ENCODE measurements at places on chromosomes 6 and 20. TPM values are rescaled to one million over a fixed set of nuclear protein-coding genes. Genes with fewer than 3 reads are reported as not detected.
A peak's percentile ranks its signal among the peaks of the same experiment; 100 is the strongest.

- no peak for DNase-seq
These were observed 110.1 kb upstream of the JAG1 start for GRCh38 chr20:10783707-10784553.

DNA sequence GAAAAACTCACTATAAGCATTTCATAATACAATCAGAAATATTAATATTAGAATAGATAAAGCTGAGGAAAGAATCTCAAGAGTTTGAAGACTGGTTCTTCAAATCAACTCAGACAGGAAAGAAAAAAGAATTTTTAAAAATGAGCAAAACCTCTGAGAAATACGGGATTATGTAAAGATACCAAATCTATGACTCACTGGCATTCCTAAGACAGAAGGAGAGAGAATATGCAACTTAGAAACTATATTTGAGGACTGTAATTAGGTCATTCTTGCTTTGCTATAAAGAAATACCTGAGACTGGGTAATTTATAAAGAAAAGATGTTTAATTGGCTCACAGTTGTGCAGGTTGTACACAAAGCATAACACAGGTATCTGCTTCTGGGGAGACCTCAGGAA is 665.1 kb downstream of the RNF144B start:
- peak; percentile 15 for DNase-seq

The NKAIN2 gene
- under 0.01 TPM for total RNA-seq

The C20orf202 gene
- not detected for total RNA-seq

DNA sequence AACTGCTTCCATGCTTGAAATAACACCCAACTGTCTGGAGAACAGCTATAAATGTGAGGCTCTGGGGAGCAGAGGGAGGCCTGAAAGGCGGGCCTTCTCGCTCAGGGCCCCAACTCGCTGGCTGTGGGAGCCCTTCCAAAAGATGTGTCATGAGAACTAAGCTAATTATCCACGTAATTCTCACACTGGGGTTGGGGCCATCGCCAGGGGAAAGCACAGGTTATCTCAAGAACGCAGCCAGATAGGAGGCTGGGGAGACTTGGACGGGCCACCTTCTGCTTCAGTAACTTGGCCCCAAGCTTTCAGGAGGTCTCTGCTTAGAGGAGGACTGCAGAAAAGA is 1.6 kb downstream of the PXDC1 start:
- DNase-seq: no peak

DNA sequence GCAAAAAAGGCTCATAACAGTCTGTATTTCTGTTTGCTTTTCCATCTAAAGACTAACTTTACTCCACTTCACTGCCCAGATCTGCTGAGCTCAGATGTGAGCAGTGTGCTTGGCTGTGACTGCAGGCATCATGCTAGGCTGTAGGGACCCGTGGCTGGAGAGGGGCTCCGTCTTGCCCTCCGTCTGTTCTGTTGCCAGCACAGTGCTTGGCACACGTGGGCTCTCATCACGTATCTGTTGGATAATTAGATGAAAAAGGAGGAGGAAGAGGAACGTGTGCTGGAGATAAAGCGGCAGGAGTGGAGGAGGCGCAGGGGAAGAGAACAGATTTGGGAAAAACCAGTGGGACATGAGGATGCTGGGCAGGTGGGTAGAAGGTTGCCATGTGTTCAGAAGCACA is 57.6 kb upstream of the IER3 start:
- DNase-seq: no peak

DNA sequence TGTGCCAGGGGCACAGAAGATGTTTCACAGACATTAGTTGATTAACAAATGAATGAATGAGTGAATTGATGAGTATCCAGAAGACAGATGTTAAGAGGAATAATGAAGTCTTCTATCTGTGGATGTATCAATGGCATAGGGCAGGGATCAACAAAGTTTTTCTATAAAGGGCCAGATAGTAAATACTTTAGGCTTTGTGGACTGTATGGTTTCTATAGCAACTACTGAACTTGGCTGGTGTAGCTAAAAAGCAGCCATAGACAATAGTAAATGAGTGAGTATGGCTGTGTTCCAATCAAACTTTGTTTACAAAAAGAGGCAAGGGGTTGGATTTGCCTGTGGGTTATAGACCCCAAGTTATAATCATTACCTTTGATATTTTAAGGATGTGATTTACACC is 144.0 kb downstream of the PRL start:
- DNase-seq: no peak

GRCh38 chr6:47414423-47415167 is 63.0 kb upstream of the CD2AP start:
- DNase-seq: no peak

DNA sequence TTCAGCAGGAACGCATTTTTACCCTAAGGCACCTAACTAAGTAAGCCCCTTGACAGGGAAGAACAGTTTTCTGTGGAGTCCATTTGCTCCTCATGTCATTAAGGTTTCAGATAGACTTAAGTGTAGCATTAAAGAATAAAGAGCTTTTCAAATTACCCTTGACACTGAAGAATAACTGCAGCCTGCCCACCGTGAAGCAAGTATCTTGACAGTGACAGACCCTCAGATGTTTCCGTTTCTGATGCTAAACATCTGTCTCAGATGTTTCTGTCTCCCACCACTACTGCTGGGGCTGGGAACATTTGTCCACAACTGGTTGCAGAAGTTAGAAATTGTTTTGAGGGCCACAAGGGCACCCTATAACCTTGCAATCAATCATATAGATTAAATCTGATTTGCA is 50.0 kb downstream of the SNAP25 start:
- no peak for DNase-seq

GRCh38 chr6:37801605-37801940 is 18.0 kb upstream of the ZFAND3 start:
- no peak for DNase-seq

- no peak for DNase-seq
These were observed 165.3 kb upstream of the SNX9 start for GRCh38 chr6:157657754-157658153.

- DNase-seq: no peak
These were observed 184.6 kb downstream of the SMOC2 start for GRCh38 chr6:168625602-168626001.

GRCh38 chr6:88143421-88144157 is 22.6 kb downstream of the CNR1 start:
- no peak for DNase-seq

- no peak for DNase-seq
These were observed 374.3 kb upstream of the HSF2 start for GRCh38 chr6:122025104-122025503.

DNA sequence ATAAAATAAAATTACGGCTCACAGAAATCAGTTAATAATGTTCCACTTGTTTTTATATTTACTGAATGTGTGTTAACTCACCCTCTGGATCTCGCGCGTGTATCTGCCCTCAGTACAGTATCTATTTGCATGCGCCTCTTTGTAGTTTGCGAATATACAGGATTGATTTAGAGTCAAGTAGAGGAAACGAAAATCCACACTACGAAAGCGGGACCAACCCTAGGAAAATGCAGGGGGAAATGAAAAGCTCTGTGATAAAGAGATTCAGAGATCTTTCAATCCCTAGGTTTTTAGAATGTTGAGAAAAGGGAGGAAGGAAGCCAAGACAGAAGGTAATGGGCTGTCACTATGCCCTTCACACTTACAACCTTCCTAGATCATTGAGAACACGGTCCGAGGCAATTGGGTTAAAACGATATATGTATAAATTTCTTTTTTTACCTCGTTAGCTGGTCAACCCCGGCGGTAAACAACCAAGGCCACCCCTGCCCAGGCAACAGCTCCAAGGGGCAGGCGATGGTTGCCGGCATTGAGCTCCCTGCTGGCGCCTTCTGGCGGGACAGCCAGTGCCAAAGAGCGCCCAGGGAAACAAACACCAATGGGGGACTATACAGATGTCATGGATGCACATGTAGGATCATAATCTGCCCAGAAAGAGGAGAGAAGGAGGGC is 792 bp upstream of the FUT9 start:
- no peak for DNase-seq

GRCh38 chr20:5122873-5123260 is 3.1 kb upstream of the PCNA start:
- DNase-seq: no peak

The TAF4 gene
- total RNA-seq: 8.9 TPM

- DNase-seq: no peak
These were observed 49.3 kb upstream of the INSM1 start for GRCh38 chr20:20318365-20319161.

The SAMD5 gene
- 1.5 TPM for total RNA-seq

DNA sequence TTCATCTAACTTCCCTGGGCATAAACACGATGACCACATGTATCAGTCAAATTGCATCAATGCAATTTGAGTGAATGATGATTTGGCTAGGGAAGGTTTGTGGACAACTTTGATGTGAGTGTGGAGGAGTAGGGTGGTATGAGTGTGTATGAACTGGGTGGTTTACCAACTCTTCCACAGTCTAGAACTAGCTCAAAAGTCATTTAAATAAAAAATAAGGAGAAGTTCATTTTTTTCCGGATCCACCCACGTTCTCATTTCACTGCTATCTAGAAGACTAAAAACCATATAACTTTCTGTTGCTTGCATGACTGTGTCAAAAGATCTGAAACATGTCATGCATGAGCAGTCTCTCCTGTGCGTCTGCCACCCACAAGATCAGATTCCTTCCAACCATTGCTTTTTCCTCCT is 23.6 kb downstream of the SLC35D3 start:
- no peak for DNase-seq

DNA sequence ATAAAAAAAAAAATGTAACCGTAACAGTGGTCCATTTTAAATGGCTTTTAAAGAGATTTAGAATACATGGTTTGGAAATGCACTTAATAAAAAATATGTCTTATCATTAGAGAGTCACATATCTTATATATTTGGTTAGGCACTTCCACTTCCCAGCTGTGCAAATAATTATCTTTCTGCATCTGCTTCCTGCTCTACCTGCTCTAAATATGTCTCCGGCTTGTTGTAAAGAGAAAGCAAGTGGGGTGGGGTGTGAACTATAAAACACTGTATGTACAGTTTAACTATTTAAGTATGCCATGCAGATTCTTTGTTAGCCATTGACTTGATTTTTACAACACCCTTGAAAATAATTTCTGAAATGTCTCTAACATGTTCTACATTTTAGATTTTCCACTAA is 106.3 kb downstream of the NKAIN2 start:
- DNase-seq: no peak

The BPIFB4 gene
- total RNA-seq: not detected

DNA sequence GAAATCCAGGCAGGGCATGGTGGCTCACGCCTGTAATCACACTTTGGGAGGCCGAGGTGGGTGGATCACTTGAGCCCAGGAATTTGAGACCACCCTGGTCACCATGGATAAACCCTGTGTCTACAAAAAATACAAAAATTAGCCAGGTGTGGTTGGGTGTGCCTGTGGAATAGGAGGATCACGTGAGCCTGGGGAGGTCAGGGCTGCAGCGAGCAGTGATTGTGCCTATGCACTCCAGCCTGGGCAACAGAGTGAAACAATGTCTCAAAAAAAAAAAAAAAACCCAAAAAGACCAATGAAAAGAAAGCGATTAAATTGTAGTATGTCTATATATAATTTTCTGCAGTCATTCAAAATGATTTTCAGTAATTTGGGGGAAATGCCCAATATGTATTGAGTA is 70.3 kb downstream of the ITCH start:
- no peak for DNase-seq

- DNase-seq: no peak
These were observed 3.1 kb upstream of the STX16 start for GRCh38 chr20:58647796-58648501.

DNA sequence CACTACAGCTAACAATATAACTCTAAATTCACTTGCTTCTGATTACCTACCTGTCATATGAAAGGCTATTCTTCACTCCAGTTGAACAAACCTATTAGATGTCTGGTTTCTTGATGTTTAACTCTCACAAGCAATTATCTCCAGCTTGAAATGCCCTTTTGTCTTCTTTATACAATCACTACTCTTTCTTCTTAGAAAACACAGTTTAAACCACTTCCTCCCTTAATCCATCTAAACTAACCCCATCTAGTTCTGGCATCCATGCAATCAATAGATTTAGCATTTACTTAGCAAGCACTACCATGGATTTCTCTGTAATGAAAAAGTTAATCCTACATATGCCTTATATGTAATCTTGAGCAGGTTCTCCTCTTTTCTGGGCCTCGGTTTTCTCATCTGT is 127.3 kb downstream of the ATXN1 start:
- DNase-seq: no peak

The TJAP1 gene
- total RNA-seq: 17.8 TPM

DNA sequence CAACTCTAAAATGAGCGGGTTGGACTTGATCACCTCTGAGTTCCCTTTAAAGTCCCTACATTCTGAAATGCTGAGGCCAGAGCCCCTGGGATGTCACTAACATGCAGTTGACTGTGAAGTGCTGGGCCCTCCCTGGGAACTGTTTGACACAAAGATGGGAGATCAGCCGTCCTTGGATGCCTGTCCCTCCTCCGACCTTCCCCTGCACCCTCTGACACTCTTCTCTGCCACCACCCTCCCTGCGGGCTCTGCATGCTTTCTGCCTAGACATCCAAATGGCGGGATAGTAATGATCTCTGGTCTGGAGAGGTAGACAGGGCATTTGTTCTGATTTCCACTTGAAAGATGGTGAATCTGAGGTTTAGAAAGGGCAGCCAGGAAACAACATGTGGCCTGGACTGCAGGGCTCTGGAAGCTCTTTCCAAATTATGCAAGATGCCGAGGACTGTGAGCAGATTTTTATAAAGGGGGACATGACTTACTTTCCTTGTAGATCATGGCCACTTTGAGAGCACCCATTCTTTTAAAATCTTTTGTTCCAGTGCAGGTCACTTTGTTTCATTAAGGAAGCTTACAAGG is 113.2 kb downstream of the ZDHHC14 start:
- no peak for DNase-seq

DNA sequence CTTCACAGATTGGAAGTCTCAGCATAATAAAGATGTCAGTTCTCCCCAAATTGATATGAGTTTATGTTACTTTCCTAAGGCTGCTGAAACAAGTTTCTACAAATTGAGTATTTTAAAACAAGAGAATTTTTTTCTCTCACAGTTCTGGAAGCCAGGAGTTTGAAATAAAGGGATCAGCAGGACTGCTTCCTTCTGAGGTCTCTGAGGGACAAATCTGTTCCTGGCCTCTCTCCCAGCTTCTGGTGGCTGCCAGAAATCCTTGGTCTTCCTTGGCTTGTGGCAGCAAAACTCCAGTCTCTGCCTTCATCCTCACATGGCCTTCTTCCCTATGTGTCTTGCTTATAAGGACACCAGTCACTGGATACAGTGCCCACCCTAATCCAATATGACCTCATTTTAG is 136.1 kb downstream of the TFAP2A start:
- no peak for DNase-seq

GRCh38 chr20:11880680-11881079 is 37.0 kb upstream of the BTBD3 start:
- no peak for DNase-seq

The BTN1A1 gene
- total RNA-seq: not detected

DNA sequence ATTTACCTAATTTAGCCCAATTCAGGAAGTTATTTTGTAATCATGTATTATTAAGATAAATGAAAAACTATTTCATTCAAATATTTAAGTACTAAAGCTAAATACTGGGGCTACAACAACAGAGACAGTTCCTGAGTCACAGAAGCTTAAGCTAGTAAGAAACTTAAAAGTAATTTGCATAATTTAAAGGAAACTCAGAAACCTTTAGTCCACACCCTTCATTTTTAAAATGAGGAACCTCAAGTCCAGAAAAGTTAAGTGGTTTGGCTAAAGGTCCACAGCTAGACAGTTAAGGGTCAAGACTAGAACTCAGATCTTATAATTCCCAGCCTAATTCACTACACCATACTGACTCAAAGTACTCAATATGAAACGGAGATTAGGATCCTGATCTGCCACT is 7.2 kb downstream of the LMBRD1 start:
- DNase-seq: no peak

All from epithelial cell of proximal tubule (primary cell).